ENCODE measurements at places on chromosomes 1 and 21. TPM values are rescaled to one million over a fixed set of nuclear protein-coding genes. Genes with fewer than 3 reads are reported as not detected.

GRCh38 chr1:21220815-21221214, 44.1 kb upstream of the EIF4G3 start:
- no peak for DNase-seq

- no peak for DNase-seq
Measured at GRCh38 chr1:15406614-15407559, 2.8 kb upstream of the EFHD2 start.

- no peak for DNase-seq
Measured at GRCh38 chr1:174982971-174983689, 16.6 kb upstream of the CACYBP start.

GRCh38 chr1:183090391-183091006, 67.3 kb downstream of the LAMC1 start:
- DNase-seq = no peak

Gene SELENON
- 8.0 TPM for total RNA-seq

GRCh38 chr1:244757091-244757939, 78.1 kb upstream of the COX20 start:
- DNase-seq = no peak

- no peak for DNase-seq
Measured at GRCh38 chr21:32190493-32191144, 88.2 kb downstream of the MIS18A start.

DNA sequence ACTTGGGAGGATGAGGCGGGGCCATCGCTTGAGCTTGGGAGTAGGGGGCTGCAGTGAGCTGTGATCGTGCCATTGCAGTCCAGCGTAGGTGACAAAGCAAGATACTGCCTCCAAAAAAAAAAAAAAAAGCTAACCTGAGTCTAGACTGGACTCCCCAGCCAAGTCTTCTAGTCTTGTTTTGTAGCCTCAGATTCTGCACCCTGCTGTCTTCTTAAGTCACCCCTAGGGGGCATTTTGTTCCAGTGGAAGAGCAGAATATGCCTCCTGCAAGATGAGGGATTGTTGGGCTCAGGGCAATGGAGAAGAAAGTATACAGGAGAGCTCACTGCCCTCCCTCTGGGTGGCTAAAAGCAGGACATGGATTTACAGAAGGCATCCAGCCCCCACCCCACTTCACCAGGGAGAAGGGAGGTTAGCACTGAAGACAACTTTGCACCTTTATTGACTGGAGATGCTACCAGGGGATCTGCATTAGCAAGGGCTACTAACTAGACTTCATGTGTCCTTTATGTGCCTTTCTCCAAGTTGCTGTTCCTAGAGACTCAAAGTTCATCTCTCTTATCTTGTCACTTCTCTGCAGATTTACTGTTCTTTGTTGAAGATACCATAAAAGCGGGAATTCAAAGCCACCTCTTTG, 15.3 kb upstream of the RNF187 start:
- no peak for DNase-seq

- DNase-seq = no peak
Measured at GRCh38 chr1:232508130-232508701, 121.7 kb downstream of the SIPA1L2 start.

GRCh38 chr1:245480393-245481120, 325.8 kb downstream of the KIF26B start:
- no peak for DNase-seq

DNA sequence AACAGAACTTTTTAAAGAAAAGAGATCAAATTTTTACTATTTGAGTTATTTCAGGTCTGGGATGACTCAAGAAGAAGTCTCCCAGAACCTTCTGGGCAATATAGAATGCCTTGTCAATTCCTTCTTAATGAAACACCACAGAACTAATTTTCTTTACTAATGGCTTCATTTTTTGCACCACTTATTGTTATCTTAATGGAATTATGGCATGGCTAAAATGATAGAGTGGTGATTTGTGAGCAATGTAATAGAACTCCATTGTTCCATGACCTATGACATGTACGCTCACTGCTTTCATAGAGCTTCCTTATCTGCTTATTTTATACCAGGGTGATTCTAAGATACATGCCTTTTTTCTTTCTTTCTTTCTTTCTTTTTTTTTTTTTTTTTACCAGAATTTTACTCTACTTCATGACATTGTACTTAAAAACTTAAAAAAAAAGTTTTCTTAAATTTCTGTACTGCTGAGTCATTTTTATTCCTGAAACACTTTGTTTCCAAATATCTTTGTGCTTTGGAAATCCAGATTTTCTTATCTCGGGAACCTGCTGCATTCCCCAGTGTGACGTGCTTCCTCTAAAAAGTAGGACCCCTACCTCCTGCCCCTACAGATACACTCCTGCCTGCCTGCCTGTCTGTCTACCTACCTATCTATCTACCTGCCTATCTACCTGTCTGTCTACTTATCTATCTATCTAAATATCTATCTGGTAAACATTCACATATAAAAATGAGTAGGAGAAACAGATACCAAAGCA, 284.9 kb downstream of the PBX1 start:
- DNase-seq = no peak

DNA sequence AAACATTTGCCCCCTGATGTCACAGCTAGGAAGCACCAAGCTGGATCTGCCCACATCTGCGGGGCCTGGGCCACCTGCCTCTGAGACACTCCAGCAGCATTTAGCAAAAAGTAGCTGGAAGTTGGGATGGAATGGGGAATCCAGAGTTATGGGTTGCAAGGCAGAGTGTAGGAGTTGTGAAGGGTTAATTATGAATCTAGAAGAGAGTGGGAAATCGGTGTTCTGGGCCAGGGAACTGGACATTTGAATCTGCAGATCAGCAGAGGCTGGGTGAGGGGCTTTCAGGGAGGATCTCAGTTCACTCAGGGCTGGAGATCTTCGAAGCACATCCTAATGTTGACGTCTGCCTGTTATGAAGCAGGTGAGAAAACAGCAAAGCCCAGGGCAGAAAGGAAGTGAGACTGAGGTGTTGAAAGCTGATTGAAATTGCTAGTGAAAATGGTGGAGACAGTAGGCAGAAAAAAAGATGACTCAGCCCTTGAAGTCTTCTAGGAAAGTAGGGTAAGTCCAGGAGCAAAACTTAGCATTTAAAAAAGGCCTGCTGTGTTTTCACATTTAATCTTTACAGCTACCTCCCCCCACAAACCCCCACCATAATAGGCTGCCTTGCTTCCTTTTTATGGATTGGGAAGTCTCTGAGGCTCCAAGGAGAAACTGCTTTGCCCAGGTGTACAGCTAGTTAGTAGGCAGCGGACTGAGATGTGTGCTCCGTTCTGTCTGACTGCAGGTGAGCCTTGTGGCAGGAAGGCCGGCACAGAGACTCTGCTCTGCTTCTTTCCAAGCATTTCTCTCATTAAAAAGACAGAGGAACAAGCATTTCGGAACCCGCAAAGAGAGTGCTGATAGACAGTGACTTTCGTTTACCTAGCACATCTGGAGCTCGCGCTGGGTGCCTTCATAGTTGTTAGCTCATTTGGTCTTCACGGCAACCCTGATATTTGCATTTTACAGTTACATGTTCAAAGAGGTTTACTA, 7.2 kb downstream of the VANGL1 start:
- peak; percentile 24 for DNase-seq

GRCh38 chr1:159798893-159799292, 3.3 kb upstream of the FCRL6 start:
- DNase-seq = no peak

GRCh38 chr21:34186109-34186719, 112.8 kb downstream of the MRPS6 start:
- DNase-seq = no peak

- no peak for DNase-seq
Measured at GRCh38 chr1:201694608-201695335, 134.2 kb upstream of the IPO9 start.

GRCh38 chr1:33960188-33960895, 96.5 kb downstream of the HMGB4 start:
- no peak for DNase-seq

GRCh38 chr1:168957818-168958217, 148.7 kb upstream of the ATP1B1 start:
- DNase-seq = no peak

DNA sequence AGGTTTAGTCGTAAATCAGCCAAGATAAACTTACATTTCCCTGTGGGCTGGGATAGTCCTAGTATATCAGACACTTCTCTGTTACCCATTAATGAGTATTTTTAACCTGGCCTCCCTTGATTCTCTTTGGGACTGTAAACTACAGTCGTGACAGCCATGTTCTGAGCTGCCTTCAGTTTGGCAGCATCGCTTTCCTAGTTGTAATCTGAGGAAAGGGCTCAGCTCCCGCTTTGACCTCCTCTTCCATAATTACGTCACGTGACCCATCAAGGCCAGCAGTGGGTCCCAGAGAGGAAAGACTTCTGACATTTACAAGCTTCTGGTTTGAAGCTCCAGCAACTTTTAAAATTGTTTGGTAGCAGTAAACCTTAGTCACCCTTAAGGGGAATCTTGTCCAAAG, 34.6 kb upstream of the MTR start:
- no peak for DNase-seq

- DNase-seq = no peak
Measured at GRCh38 chr21:37429356-37429755, 62.8 kb downstream of the DYRK1A start.

- no peak for DNase-seq
Measured at GRCh38 chr1:10424034-10424433, 6.2 kb upstream of the CENPS start.

DNA sequence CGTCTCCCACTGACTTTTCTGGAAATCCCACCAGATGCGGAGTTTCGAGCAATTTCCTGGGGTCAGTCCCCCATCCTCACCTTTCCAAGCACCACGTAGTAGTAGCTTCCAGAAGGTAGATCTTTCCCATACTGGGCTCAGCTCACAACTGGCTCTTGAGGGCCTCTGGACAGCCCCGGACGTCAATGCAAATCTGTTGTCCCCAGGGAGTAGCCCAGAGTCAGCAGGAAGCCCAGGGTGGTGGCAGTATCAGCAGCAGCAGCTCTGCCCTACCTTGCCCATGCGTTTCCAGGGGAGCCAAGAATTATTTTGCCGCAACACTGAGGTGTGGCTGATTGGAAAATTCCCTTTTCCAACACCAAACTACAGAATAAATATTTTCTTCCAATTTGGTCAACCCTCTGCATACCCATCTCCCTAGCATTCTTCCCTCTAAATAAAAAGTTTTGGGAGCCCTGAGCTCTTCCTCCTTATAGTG, 70.3 kb downstream of the CD46 start:
- DNase-seq = no peak

- no peak for DNase-seq
Measured at GRCh38 chr21:45288441-45288841, 746 bp upstream of the POFUT2 start.

DNA sequence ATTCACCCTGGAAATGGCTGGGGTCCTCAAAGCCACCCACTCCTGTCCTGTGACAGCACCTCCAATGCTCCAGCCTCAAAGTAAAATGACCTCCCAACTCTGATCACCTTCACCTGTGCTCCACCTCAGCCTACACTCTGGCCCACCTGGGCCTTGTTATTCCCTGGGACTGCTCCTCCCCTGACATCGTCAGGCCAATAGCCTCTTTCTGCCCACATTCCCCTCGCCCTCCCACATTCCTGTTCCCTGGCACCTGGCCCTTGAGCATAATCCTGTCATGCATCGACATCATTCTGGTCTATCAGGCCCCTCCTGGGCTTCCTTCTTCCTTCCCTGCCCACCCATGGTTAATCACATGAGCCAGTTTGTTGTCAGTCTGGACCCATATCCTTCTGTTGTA, 13.2 kb upstream of the BCAR3 start:
- no peak for DNase-seq

GRCh38 chr1:32307324-32307723, 15.4 kb downstream of the HDAC1 start:
- DNase-seq = no peak

GRCh38 chr1:71676979-71677925, 596.4 kb upstream of the ZRANB2 start:
- DNase-seq = no peak

Gene KCNJ15
- total RNA-seq = 0.60 TPM

- DNase-seq = no peak
Measured at GRCh38 chr21:31395268-31395667, 51.2 kb upstream of the TIAM1 start.

Gene SPATA45
- not detected for total RNA-seq

GRCh38 chr21:25062061-25062460, 545.2 kb downstream of the MRPL39 start:
- DNase-seq = no peak

- DNase-seq = no peak
Measured at GRCh38 chr1:121546830-121547591, 362.2 kb downstream of the SRGAP2C start.

DNA sequence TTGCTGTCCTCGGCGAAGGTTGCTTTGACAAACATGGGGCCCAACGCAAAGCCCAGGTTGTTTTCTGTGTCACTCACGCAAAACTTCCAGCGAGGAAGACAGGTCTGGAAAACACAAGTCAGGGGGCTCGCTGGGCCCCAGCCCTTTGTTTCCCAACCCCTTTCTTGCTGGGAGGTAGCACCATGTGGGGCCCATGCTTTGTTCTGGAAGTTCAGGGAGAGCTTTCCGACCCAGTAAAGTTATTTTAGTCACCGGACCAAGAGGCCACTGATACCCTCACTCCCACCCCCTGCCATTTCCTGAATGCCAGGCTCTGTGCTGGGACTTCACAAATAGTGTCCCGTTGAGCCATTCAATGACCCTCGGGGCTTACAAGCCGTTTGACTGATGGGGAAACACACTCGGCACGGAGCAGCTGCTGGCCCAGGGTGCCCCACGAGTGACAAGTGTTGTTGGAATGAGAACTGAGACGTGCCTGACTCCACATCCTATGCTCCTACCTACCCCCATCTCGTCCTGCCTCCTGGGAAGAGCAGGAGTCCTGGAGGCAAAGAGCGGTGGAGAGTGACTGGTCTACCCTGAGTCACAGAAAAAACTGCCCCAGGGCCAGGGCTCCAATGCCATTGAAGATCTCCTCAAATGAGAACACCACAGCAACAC, 52.0 kb downstream of the ECE1 start:
- DNase-seq = no peak

Gene RHBG
- not detected for total RNA-seq

- DNase-seq = no peak
Measured at GRCh38 chr1:20093940-20094391, 24.0 kb downstream of the PLA2G5 start.

Gene FCGR3A
- not detected for total RNA-seq

DNA sequence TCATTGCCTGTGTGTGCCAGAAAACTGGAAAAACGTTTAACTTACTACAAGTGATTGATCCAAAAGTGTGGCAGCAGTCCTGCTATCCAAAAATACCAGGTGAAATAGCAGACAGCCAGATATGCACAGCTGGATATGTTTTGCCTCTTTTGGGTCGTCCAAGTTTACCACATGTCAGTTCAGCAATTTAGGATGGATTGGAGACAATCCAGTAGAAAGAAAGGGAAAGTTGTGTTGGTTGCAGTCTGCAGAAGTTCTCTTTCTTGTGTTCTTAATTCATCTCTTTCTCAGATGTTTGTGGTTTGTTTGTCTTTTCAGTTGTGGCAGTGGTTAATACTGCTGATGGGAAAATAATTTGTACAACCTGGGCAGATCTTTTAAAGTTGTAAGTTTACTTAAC, 645.0 kb downstream of the PTPRC start:
- no peak for DNase-seq

Gene TFB2M
- total RNA-seq = 21.0 TPM

Gene FAM72A
- 28.2 TPM for total RNA-seq

All from activated T-helper 2 cell treated with anti-CD3 and anti-CD28 coated beads, Interferon-gamma antibody, Interleukin-2, Interleukin-4, amounts not matched to agents 10 μg/mL and 5 μg/mL and 100 μg/mL, durations not matched to agents 14 hours and 24 hours and 36 hours (primary cell).